ENCODE measurements at places on chromosomes 7 and 10.

- DNase-seq, result no peak
Measured at GRCh38 chr10:14356921-14357320, 26.2 kb upstream of the FRMD4A start.

DNA sequence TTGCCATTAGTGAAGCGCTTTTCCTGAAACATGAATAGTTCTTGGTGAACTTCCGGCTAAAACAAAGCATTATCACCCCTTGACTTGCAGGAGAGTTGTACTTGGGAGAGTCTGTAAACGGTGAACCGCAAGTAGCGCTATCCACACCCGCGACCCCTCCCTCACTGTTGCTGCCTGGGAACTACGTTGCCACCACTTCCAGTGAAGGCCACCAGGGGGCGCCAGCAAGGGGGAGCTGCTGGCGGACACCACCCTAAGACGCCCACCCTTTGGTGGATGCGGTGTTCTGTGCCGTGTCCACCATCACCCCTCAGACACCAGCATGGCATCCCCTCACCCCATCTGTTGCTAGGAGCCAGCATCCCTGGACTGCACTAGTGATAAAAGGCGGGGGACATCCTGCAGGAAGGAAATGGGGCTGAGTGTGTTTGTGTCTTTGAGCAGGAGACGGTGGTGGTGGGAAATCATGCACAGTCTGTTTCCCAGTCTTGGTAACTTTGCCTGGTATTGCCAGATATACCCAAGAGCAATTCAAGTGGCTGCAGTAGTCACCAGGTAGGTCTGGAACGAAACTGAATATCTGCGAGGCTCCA is 298.2 kb downstream of the FRMD4A start:
- peak; percentile 40 for DNase-seq

- DNase-seq, result no peak
Measured at GRCh38 chr7:137110535-137110934, 233.0 kb downstream of the PTN start.

DNA sequence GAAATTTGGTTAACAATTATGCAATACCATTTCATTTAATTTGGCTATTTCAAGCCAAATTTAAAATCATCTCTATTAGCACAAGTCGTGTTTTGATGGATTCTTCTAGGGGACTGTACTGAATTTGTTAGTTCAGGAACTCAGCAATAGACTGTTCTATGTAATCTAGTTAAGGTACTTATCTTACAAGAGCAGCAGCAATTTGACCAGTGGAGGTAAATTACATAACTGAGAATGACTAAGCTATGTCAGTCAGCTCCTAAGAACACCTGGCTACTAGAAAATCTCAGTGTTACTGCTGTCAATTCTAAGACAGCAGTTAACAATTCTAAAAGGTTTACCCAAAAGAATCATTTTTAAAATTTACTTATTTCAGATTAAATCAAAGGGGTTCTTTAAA is 513.9 kb upstream of the ZWINT start:
- DNase-seq, result no peak

GRCh38 chr7:82443547-82444219 is at the start of gene CACNA2D1:
Gene CACNA2D1, minus strand, starts transcription at chr7:82443777.
- DNase-seq, result peak; percentile 91

- DNase-seq, result no peak
Measured at GRCh38 chr10:58322072-58322834, 12.6 kb upstream of the UBE2D1 start.

- DNase-seq, result no peak
Measured at GRCh38 chr10:22619101-22619500, 95.3 kb downstream of the PIP4K2A start.

GRCh38 chr7:142884286-142884640 is 1.3 kb downstream of the TRPV6 start:
- DNase-seq, result no peak

- DNase-seq, result no peak
Measured at GRCh38 chr7:2142386-2142785, 90.4 kb downstream of the MAD1L1 start.

DNA sequence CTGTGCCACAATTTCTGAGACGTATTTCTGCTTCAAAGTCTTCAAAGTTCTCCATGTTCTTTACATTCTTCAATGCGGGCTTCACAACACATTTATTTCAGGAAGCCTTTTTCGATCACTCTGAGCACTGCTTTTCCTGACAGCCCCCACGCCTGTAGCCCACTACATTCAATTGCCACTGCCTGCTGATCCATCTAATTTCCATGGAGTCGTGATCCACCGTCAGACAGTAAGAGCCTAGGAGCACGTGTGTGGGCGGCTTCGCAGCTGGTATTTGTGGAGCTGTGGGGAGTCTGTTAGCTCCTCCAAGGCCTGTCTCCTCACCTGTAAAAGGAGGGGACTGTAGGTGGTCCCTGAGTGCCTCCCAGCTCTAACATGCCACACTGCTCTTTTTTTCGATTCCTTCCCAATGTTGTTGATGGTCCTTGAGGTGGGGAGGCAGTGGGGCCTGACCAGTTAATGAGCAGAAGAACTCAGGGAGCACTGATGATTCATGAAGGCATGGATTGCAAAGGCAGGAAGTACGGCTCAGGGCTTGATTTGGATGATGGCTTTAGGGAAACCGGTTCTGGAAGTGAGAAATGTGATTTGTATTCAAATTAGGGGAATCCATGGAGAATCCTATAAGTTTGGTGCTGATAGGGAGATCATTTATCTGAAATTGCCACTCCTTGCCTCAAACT is 401.1 kb upstream of the PODXL start:
- no peak for DNase-seq

DNA sequence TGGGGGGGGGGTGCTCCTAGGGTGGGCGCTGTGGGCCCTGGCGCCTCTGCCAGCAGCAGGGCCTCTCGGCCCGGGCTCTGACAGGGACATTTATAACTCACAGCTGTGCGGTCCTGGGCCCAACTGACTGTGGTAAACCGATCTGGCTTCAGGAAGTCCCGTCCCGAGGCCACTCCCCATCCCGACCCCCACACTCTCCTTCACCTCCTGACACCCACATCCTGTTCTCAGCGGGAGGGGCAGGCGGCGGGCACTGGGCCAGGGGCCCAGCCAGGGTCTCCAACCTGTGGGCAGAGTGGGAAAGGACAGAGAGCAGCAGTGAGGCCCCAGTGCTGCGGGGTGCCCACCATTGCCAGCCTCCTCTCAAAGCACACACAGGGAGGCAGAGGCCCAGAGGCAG is 69.1 kb downstream of the ZMIZ1 start:
- no peak for DNase-seq

DNA sequence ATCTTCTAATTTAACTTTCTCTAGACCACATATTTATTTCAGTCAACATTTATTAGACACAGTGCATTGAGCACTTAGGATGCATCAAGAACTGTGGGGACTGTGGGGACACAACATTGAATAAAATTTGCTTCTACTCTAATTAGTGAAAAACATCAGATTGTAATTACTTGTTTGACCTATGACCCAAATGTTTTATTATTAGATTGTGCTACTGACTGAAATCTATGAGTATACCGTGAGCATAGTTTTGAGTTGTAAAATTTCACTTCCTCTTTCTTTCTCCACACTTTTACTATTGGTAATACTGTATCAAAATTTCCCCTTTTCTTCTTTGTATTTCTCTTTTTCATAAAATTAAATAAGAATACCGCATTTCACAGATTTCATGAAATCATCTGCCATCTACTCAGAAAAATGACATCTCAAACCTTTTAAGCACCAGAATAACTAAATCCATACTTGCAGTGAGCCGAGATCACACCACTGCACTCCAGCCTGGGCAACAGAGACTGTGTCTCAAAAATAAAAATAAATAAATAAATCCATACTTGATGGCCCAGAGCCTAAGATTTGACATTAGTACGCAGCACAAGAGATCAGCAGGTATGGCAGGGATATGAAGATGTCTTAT is 25.4 kb upstream of the INPP5F start:
- no peak for DNase-seq

- no peak for DNase-seq
Measured at GRCh38 chr10:127565583-127565982, 16.5 kb downstream of the NPS start.

GRCh38 chr7:25388681-25389080 is 160.4 kb upstream of the NPVF start:
- DNase-seq, result no peak

DNA sequence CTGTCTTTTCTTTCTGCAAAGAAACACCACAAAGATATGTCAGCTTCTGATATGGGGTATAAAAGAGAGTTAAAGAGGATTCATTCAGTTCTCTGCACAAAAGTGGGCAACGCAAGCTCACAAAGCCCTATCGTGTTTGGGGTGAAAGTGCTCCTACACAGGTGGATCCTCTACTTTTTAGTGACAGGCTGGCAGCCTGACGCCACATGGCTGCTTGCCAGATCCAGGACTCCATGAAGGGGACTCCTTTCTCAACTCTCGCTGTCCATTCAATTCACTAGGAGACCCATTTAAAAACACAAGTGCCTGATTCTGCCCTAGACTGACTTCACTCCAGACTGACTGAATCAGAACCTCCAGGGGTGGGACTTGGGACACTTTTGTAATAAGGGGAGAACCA is 8.0 kb downstream of the PARP12 start:
- no peak for DNase-seq

- DNase-seq, result no peak
Measured at GRCh38 chr10:53115660-53116059, 343.1 kb upstream of the MBL2 start.

- no peak for DNase-seq
Measured at GRCh38 chr7:115217373-115217772, 295.5 kb downstream of the MDFIC start.

GRCh38 chr10:103783681-103784080 is 71.7 kb downstream of the SH3PXD2A start:
- no peak for DNase-seq

GRCh38 chr10:133044401-133044811 is 43.3 kb upstream of the ADGRA1 start:
- DNase-seq, result no peak

- DNase-seq, result no peak
Measured at GRCh38 chr7:55099821-55100543, 81.2 kb downstream of the EGFR start.

DNA sequence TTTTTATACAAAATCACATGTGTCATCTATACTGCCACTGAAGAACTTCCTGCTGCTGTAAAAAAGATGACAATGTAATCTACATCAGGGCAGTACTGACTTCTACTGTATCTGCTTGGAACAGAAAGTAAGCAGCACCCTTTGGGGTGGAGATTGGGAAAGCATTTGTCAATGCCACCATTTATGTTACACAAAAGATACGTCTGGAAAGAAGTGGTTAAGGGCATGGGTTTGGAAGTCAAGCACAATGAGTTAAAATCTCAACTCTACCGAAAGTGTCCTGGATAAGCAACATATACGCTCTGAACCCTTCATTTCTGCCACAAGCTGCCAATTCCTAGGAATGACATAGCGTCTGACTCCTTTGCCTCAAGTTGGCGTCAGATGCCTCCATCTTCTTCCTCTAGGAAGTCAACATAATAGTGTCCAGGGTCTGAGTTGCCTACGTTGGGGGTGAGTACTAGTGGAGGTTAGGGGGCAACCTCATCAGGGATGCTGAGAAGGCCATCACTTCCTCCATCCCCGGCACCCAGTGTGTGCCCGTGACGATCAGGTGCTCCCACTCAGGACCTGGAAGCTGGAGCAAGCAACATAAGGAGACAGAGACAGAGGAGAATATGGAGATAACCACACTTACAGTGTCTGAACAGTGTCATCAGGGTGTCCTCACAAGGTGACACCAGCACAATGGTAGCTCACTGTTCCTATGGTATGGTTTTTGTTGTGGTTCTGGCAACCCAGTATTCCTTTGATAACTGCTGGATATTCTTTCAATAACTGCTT is 58.3 kb downstream of the SGMS1 start:
- no peak for DNase-seq

DNA sequence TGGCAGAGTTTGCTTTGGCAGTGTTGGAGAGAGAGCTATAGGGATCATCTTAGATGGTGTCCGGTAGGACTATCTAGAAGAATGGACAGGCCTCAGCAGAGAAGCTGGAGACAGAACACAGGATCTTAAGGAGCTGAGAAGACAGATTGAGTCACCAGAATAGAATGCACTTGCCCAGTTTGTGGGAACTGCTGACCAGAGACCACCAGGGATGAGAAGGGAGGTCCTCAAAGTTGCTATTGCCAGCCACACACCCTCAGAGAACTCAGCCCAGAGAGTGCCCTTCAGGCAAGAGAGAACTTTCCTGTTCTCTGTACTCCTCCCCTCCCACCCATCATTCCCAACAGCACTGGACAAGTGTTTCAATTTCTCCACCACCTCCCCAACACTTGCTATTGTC is 25.3 kb upstream of the GALNT11 start:
- no peak for DNase-seq

DNA sequence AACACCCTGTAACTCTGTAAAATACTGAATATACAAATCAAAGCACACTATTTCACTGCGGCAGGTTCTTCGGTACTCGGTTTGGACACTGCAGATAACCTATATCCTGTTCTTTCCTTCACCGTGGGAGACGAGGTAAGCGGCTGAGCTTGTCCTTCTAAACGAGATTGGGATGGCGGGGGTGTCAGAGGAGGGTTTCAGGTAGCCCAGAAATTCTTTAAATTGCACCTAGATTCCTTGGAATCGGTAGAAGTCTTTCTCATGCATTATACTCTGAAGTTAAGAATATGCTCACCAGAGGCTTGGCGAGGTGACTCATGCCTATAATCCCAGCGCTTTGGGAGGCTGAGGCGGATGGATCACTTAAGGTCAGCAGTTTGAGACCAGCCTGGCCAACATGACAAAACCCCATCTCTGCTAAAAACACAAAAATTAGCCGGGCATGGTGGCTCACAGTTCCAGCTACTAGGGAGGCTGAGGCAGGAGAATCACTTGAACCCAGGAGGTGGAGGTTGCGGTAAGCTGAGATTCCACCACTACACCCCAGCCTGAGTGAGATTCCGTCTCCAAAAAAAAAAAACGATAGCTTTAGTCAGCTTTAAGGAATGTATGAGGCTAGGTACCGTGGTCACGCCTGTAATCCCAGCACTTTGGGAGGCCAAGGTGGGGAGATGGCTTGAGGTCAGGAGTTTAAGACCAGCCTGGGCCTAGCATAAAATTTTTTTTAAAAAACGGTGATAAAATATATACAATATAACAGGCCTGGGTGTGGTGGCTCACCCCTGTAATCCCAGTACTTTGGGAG is 10.1 kb upstream of the LAT2 start:
- DNase-seq, result no peak

DNA sequence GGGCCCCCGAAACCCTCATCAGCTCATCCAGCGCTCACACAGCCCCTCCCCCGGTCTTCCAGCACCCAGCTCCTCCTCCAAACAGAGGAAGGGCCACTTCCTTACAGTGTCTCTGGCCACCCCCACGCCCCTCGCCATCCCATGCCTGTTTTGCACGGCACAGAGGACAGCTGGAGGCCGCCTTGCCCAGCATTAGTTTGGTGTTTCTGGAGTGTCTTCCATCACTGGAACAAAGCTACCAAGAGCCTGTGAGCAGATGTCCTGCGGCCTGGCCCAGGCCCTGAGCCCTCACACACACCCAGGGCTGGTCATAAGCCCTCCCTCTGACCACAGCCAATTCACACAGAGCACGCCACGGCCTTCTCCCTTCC is 82.3 kb downstream of the MAD1L1 start:
- no peak for DNase-seq

DNA sequence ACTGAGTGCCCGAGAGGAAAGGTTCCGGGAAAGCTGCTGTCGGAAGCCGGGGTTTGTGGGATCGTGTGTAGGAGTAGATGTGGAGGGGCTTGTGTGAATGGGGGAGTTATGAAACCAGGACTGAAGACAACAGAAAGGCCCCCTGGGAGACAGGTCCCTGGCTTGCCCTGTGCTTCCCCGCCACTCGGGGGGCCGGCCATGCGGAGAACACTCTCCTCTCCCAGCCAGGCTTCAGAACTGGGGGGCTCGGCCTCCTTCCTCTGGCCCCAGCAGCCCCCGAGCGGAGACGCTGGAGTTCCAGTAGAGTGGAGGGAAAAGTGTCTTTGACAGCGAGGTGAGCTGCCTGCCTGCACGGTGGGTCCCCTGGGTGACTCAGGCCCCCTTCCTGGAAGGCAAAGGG is 185.0 kb downstream of the MGMT start:
- no peak for DNase-seq
